ENCODE measurements at places on chromosomes 1 and 21.

DNA sequence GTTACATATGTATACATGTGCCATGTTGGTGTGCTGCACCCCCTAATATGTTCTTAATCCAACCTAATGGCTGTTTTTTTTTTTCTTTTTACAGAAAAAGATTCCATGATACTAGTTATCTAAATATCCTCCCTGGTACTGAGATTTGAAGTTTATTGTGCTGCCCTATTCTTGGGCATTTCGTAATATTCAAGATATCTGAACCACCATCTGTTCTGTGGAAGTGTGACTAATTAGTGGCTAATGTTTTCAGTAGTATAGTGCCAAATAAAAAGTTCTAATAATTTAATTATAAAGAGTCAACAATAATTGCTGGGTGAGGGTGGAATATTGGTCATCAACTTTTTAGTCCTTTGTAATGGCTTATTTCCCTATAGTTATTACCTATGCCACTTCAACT is 217.5 kb downstream of the GABPA start:
- no peak for DNase-seq

DNA sequence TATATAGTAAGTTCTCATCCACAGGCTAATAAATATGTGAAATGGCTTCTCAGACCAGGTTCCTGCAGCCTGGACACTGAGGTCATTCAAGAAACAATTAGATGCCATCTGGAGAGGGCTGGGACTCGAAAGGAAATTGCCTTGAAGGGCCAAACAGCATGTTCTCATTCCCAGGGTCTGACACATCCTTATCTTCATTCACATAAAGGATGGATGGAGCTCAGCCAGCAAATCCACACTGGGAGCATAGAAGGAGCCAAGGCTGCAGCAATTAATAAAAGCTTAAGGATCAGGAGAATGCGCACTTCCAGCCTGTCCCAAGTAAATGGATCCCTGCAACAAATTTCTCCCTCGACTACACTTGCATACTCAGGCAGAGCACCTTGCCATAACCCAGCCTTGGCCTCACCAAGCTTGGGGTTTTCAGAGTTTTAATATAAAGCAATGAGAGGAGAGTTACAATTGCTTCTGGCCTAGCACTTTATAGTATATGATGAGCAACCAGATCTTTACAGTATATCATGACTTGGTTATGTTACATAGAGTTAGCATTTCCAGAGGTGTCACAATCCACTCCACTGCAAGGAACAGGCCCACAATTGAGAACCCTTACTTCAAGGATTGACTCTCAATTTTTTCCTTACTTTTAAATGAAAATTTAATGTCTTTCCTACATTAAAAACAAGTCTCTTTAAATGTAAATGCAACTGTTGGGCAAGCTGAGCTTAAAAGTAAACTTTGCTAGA is 55.9 kb downstream of the BCAR3 start:
- no peak for DNase-seq

GRCh38 chr1:209086486-209087192 is 496.9 kb upstream of the CAMK1G start:
- DNase-seq: no peak

GRCh38 chr1:100430325-100430756 is 78.0 kb downstream of the CDC14A start:
- DNase-seq: no peak

DNA sequence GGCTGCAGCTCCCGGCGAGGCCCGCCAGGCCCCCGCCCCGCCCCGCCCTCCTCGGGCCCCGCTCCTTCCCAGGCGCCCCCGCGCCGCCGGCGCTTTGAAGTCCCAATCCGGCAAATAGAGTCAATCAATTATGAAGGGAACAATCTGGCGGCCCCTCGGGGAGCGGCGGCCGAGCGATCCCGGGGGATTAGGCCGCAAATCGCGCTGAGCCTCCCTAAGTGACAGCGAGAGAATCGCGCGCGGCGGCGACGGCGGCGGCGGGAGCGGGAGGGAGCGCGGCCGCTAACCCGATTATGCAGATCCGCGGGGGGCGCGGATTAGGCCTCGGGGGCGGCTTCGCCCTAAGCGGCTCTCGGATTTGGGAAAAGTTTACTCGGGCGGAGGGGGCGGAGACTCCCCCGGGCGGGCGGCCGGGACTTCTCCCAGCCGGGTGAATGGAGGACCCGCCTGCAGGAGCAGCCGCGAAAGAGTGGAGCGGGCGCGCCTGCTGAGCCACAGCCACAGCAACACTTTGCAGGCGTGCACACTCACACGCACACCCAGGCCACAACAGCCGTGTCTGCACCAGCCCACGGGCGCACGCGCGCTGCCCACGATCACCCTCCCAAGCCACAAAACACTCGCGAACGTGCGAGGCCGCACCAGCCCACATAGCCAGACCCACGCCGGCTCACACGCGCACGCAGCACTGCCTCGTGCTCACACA is 23.0 kb upstream of the DMBX1 start:
- DNase-seq: no peak

DNA sequence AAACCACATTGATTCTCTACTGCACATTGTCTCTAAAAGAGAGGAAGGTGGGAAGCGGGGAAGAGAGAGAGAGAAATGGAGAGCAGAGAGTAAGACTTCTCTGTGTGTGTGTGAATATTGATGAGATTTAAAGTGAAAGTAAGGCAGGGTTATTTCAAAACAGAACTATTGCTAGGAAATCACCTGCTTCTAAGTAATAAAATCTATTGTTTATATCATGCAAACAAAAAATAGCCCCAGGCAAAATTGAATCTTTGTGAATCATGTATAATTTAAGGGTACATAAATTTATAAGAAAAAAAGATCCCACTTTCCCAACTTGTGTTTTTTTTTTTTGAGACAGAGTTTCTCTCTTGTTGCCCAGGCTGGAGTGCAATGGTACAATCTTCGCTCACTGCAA is 1.2 kb upstream of the GBP7 start:
- DNase-seq: no peak

DNA sequence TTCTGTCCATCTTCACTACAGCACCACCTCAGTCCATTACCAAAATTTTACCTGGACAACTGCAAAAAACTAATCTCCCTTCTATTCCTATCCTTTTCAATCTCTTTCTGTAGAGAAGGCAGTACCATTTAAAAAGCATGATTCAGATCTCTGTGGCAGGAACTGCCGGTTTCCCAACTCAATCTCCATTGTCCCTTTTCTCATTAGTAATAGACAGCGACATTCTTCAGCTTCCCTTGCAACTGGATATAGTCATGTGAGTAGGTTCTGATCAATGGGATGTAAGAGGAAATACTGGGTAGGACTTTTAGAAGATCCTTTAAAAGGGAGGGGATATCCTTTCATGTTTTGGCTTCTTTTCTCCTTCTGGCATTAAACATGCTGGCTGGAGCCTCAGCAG is 74.9 kb downstream of the ADCY10 start:
- no peak for DNase-seq

DNA sequence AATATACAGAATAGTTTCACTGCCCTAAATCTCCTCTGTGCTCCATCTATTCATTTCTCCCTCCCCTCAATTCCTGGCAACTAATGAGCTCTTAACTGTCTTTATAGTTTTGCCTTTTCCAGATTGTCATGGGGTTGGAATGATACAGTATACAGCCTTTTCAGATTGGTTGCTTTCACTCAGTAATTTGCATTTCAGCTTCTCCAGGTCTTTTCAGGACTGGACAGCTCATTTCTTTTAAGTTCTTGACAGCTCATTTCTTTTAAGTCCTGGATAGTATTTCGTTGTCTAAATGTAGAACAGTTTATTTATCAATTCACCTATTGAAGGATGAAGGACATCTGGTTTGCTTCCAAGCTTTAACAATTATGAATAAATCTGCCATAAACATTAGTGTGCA is 22.6 kb downstream of the KRTAP21-3 start:
- no peak for DNase-seq

DNA sequence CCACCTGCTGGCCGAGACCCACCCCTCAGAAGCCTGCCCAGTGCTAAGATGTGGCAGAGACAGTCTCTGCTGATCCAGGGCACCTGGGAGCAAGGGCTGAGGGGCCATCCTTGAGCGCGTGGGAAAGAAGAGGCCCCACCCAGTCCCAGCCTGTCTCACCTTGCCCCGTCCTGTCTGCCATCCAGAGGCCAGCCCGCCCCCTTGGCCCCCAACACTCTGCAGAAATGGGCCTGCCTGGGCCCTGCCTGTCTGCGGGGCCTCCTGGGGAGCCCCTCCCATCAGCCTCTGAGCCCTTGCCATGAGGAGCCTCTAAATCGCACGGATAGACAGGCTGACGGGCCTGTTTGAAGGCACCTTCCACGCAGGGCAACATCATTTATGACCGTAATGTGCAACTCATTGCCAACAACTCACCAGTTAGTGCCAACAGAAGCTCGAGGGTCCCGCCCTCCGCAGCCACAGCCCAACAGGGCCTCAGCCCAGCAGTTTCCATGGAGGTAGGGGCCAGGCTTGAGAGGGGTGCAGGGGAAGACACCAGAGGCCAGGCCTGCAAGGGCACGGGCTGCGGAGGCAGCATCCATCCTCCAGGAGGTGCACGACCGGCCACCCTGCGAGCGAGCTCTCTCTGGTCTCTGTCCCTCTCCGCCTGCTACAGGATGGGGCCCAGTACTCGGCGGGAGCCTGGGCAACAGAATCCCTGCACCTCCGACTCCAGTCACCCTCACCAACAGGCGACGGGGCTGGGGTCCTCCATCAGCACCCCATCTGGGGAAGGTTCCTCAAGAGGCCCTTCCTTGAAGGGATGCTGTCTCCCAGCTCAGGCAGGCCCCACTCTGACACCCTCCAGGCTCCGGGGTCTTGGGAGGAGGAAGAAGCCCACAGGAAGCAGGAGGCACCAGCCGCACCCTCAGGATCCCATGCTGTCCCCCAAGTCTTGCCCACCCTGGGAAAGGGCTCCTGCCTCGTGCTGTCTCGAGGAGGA is 78.0 kb downstream of the MEGF6 start:
- DNase-seq: no peak

- no peak for DNase-seq
Measured at GRCh38 chr1:229264068-229264467, 6.8 kb upstream of the RAB4A start.

DNA sequence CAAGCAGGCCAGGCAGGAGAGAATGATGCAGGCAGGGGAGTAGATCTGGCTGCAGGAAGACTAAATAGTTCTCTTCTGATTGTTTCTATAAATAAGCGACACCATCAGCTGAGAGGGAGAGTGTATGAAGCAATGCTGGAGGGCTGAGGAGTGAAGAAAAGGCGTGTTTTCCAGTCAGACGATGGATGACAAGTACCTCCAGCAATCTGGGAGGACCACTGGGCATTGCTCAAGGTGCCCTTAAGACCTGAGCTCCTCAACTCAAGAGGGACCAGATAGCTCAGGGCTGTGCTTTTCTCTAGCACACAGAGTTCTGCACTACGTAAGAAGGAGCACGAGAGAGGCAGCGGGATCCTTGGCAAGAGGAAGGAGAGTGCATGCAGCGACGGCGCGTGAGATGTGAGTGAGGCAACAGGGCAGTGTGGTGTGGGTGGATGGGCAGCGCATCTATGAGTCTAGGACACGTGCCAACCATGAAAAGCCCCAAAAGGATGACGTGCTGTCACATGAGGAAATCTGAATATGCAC is 36.0 kb downstream of the PABPC4 start:
- DNase-seq: no peak

GRCh38 chr1:108590957-108591356 is 31.1 kb downstream of the EEIG2 start:
- DNase-seq: no peak

GRCh38 chr1:159208175-159208825 is 3.6 kb downstream of the ACKR1 start:
- DNase-seq: no peak

DNA sequence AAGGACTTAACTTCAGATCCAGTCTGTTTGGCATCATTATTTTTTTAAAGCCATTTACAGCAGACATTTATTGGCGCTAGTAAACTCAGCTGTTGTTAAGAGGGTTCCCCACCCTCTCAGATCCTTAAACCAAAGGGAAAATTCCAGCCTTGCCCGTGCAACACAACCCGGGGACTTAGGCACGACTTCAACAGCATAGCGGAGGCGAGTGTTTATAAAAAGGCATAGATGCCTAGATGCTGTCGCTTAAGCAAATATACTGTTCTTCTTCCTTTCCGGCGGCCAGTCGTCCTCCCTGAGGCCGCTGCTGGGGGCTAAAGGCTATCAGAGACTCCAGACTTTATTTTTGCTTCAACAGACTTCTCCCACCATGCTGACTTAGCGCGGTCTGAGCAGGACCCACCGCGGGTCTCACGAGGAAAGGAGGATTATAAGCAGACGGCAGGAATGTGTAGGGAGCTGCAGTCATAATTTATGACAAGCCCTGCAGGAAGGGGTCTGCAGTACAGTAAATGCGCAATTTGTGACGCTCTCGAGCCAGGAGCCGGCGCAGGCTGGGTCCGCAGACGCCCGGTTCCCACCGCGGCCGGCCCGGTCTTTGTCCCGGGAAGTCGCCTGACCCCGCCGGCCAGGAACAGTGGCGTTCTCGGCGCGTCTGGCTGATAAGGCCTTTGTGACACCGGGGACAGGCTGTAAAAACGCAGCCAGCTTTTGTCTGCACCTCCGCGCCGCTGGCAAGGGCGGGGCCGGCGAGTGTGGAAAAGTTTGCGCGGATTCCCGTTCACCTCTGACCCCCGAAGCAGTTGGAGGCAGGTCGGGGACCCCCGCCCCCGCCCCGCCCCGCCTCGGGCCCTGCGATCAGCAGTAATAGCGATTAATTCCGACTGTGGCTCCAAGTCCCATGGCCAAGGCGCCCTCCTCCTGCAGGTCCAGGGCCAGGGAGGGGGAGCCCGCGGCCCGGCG is 61.2 kb upstream of the ARHGEF16 start:
- DNase-seq: no peak

GRCh38 chr1:212127221-212127620 is 91.7 kb downstream of the DTL start:
- DNase-seq: no peak

- no peak for DNase-seq
Measured at GRCh38 chr1:69540052-69540451, 27.7 kb upstream of the LRRC7 start.

DNA sequence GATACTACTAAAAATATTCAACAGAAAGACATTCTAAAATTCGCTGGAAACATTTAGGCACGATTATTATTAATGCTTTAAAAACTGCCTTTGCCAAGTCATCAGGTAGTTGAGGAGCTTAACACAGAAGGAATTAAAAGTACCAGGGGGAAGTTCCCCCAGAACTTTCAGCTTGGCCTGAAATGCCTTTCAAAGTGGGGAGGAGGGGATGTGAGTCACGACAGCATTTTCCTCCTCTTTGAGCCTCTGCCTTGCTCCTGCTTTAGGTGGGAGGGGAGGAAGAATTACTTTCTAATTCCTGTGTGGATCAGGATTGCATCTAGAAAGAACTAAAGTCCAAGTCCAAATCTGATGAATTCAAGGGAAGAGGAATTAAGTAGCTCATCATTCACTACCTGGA is 183.7 kb downstream of the CLIC6 start:
- DNase-seq: no peak

DNA sequence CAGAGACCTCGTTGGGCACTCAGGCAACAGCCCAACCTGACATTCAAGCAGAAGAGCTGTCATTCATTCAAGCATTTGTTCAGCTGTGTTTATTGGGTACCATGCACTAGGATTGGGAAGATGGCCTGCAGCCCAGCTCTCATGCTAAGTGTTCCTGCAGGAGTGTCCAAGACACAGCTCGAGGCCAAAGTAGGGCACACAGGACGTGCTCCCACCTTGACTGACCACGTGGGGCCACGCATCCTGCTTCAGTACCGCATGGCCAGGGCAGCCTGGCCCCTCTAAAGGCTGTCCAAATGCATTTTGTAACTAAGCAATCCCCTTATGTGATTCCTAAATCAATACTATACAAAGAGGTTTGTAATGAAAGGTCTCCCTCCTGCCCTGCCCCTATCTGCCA is 9.7 kb downstream of the PYCR2 start:
- DNase-seq: no peak
